ENCODE measurements at places on chromosomes 1 and 21.

DNA sequence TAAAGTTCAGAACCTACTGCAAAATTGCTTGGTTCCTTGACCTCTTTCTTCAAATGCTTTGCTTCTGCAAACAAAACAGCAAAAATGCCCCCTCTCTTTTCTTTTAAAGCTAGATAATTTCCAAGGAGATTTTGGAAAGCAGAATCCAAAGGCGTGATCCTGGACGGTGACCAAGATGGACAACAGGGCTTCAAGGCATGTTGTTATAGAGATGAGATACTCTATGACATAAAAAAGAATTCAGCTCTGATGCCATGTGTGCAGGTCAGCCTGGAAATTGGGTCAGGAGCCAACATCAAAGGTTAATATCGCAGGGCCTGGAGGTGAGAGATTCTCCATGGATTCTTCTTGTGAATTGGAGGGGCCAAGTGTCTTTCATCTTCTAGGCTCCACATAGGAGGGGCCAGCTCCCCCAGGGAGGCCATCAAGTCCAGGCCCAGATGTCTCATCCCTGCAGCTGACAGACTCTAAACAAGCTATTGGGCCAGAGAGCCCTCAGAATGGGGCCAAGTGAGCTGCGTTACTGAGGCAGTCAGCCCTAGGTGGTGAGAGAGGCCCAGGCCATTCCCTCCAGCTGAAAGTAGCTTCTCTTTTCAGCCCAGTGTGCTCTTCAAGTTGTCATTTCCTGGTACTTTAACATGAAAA is 45.5 kb downstream of the NMNAT2 start:
- no peak for DNase-seq

DNA sequence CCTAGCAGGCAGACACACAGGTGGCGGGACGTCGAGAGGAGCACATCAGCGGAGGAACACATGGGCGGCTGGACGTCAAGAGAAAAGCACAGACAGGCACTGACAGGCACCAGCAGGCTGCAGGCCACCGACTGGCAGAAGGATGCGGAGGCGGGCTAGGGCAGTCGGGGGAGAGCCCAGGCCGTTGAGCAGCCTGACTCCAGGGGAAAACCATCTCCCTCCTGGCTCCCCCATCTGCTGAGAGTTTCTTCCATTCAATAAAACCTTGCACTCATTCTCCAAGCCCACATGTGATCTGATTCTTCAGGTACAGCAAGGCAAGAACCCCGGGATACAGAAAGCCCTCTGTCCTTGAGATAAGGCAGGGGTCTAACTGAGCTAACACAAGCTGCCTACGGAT is 25.5 kb downstream of the B3GALT5 start:
- no peak for DNase-seq

DNA sequence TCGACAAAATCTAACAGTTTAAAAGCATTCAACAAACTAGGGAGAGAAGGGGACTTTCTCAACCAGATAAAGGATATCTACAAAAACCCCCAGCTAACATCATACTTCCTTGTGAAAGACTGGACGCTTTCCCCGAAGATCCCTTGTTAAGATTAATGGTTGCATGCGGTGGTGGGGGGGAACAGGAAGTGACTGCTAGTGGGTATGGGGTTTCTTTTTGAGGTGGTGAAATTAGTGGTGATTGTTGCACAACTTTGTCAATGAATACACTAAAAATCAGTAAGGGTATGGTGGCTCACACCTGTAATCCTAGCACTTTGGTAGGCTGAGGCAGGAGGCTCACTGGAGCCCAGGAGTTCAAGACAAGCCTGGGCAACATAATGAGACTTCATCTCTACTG is 26.9 kb upstream of the EYA3 start:
- no peak for DNase-seq

DNA sequence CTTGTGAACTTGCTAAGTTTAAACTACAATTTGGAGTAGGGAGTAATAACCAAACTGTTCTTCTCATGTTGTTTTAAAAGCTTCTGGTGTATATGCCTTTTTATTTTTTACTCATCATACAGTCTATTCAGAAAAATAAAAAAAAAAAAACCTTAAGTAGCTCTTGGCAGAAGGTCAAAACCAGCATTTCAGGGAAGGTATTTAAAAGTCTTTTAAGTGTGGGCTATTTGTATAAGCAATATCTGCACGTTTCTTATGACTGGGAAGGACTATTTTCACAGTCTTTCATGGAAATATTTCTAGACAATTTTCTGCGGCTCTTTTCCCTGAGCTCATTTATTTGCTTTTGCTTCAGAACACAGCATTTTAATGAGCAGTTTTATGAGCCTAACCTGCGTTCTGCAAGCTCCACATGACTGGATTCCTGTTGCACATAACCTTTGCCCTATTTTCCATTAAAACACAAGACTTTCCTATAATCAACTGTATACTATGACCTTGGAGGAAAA is 60.9 kb upstream of the C1orf105 start:
- DNase-seq = no peak

DNA sequence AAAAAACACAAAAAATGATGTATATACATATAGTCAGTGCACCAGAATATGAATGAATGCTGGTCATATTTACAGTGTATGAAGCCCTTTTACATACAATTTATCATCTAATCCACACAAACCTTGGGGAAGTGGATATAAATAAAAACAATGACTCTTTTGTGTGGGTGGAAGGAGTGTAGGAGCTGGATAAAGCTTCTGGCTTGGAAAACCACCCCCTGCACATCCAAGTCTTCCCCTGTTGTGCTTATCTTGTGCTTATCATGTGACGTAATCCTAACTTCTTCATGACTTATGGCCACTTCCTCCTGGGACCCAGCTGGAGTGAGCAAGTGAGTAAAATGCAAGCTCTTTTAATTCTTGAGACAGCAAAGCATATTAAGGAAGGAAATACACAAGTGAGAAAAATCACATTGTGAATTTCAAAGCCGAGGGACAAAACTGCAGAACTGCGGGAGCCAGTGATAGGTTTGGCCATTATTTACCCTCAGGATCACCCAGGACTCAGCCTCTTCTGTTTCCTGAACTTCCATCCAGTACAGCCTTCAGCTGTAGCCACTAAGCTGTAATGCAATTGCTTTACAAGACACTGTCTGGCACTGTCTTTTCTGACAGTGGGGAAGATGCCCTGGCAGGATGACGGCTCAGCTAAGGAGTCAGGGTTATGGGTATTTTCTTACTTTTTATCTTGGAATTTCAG is 104.0 kb upstream of the PPM1J start:
- DNase-seq = no peak

DNA sequence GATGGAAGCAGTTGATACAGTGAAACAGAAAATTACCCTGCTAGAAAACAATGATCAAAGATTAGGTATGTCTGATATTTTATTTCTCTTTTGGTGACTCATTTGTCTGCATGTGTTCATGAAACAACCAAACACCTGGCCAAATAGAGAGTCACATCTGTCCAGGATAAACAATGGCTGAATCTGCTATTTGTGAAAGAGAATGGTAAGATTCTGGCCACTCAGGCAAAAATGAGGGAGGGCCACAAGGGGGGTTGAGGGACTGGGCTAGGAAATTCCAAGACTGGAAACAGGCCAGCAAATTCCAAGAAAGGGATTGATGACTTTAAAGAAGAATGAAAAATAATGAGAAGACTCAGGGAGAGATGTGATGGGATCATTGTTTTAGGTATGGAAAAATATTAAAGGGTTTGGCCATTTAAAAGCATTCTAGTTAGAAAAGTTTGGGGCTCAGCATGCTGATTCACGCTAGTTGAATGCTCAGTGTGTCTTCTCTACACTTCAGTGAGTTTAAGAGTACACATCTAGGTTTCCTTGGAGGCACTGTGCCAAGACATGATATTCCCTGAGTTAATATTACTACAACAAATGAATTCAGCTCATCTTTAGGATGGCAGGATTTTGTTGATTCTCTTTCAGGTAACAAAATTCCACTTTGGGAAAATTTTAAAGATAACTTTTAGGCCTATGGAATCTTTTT is 44.9 kb downstream of the TRAF5 start:
- DNase-seq = no peak

DNA sequence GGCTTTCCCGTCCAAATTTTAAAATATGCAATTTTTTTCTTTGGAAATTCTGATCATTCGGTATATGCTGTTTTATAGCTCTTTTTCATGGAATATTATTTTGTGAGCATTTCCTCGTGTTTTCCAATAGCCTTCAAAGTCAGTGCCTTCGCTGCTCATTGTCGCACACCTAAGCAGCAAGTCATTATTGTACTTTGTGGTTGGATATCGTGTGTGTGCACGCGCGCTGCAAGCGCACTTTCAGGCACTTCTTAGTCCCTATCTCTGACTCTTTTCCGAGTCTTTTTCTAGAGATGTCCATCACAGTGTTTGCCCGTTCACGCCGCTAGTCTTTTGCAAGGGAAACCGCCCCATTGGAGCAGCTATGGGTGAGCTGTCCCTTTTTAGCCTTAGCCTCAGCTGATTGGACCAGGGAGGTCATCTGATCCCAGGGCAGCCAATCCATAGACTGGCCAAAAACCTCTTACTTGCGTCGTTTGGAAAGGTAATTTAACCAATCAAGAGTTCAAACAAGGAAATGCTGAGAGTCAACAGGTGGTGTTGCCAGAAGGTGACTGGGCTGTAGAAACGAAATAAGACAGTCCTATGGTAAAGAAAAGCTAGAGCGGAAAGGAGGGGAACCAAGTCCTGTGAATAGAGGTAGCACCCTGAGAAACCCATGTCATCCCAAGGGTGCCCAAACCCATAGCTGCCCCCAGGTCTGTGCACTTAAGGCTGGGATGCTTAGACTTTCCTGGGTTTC is 710 bp upstream of the HYI start:
- no peak for DNase-seq

DNA sequence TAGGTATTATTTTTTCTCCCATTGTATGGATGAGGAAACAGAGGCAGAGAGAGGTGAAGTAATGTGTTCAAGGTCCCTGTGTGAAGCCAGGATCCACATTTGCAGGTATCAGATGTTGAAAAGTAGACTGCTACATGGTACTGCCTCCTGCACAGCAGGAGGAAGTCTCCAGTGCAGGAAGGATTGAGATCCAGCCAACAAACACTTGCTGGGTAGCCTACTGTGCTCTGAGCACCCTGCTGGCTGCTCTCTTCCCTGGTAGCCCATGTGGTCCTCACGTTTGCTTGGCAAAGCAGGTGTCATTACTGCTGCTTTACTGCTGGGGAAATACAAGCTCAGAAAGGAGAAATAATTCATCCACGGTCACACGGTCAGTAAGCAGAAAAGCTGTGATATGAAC is 21.3 kb upstream of the GRIK3 start:
- no peak for DNase-seq

DNA sequence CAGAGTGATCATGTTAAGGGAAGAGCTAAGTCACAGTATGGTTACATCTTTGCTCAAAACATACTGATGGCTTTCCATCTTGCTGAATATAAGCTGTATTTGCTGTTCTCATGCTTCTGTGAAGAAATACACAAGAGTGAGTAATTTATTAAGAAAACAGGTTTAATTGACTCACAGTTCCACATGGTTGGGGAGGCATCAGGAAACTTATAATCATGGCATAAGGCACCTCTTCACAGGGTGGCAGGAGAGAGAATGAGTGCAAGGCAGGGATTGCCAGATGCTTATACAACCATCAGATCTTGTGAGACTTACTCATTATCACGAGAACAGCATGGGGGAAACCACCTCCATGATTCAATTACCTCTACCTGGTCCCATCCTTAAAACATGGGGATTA is 24.4 kb upstream of the RGS5 start:
- DNase-seq = no peak

DNA sequence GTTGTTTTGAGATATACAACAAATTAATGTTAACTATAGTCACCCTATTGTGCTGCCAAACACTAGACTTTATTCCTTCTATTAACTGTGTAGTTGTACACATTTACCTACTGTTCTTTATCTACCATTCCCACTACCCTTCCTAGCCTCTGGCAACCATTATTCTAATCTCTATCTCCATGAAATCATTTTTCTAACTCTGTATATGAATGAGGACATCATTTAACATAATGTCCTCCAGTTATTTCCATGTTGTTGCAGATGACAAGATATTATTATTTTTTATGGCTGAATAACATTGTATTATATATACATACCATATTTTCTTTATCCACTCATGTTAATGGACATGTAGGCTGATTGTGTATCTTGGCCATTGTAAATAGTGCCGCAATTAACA is 366.3 kb downstream of the TBX15 start:
- no peak for DNase-seq

DNA sequence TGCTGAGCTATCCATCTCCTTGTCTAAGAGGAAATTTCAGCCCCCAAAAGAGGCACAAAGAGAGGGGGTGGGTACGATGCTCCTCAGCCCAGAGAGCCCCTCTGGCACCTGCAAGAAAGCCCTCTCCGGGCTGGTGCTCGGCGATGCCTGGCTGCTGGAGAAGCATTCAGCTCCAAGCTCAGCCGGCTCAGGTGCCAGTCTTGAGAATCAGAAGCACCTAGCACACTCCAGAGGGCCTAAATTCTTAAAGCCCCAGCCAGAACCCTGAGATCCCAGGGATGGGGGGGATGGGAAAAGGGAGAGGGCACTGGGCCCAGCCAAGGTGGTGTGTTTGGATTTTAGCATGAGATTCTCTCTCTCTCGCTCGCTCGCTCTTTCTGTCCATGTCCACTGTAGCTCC is 2.9 kb downstream of the GRIK3 start:
- DNase-seq = no peak

- no peak for DNase-seq
Observed at GRCh38 chr21:33007747-33008146, 18.0 kb upstream of the OLIG2 start.

- DNase-seq = no peak
Observed at GRCh38 chr21:31117128-31117916, 79.0 kb upstream of the KRTAP19-8 start.

DNA sequence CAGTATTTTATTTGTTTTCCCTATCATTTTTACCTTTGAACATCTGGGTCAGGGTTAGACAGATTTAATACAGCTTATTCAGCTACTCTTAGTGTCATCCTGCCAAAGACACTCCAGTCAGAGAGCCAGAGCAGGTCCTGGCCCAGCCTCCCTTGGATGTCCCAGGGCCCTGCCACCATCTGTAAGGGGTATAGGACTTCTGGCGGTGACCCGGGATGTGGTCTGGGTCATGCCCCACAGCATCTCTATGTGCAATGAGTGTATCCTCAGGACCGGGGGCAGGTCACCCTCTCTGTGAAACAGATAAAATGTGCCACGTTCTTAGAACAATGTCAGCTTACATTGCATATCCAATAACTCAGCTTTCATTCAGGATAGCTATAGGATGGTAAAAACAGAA is 37.8 kb upstream of the PRSS38 start:
- DNase-seq = no peak

DNA sequence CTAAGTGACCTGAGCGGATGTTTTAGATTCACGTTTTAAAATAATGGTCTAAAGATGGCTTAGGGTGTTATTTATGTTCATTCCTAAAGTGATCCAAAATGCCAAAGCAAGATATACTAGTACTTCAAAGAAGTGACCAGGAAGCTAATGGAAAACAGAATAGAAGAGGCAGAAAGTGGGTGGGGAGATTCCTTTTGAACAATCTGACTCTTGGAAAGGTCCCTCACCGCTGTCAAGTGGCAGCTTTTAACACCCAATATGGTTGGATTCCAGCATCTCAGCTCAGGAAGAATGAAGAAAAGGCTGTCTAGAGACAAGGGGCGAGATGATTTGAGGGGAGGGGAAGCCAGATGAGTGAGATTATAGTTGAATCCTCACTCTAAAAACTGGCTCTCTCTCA is 90.3 kb downstream of the SCMH1 start:
- DNase-seq = no peak

- DNase-seq = no peak
Observed at GRCh38 chr1:207217778-207218511, 103.5 kb upstream of the CD55 start.

All from activated B cell treated with CpG ODN at 0.5 μM for 24 hours (primary cell).